CD4-positive, CD25-positive, alpha-beta regulatory T cell (primary cell): ENCODE measurements at places on chromosomes 4 and X.

GRCh38 chr4:522911-523443 lies 24.0 kb downstream of the PIGG start:
- no peaks in the 10 kb centered on the region for H3K4me1 ChIP-seq
- no peak overlapping the region for H3K27ac ChIP-seq
- peaks cover 56% of the 10 kb centered on the region for H3K36me3 ChIP-seq
- no peak overlapping the region for H3K4me3 ChIP-seq

DNA sequence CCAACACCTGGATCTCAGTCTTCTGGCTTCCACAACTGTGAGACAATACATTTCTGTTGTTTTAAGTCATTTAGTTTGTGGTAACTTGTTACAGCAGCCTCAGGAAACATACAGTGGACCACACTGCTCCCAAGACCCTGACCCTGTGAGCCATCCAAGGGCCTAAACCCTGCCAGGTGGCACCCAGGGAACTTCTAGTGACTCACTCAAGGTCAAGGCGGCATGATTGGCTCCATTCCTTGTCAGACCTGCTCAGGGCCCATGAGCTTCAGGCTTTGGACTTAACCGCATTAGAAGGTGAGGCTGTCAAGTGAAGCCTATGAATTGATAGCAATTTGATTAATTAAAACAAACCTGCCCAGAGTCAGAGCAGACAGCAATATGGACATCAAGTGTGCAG lies 165.7 kb upstream of the MAMLD1 start:
- DNase-seq, result no peak
- no peak overlapping the region for H3K27ac ChIP-seq
- no peaks in the 10 kb centered on the region for H3K27me3 ChIP-seq

DNA sequence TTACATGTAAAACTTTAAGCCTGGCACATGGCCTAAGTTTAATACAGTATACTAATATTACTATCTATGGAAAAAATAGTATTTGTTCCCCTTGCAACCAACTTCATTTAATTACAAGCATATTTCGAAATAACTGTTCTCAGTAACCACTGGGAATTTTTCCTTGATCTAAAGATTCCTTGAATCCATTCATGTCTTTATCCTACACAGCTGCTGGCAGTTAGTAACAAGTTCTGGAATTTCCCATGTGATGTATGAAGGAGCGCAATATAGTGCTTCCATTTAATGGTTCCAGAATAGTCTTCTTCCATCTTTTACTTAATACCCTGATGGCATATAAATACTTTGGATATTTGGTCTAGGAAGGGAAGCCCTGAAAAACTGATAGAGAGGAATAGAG lies 136.5 kb downstream of the AASDH start:
- H3K4me1 ChIP-seq, result no peaks in the 10 kb centered on the region
- H3K27me3 ChIP-seq, result peaks cover 5% of the 10 kb centered on the region
- no peak overlapping the region for H3K4me3 ChIP-seq

- H3K4me3 ChIP-seq, result no peak overlapping the region
- peaks cover 7% of the 10 kb centered on the region for H3K4me1 ChIP-seq
- no peaks in the 10 kb centered on the region for H3K36me3 ChIP-seq
- no peak for DNase-seq
- no peak overlapping the region for H3K27ac ChIP-seq
- H3K27me3 ChIP-seq, result no peaks in the 10 kb centered on the region
Observed at GRCh38 chr4:82124932-82125786, 248.6 kb downstream of the HNRNPD start.

GRCh38 chrX:68429216-68429615 lies 4.1 kb downstream of the OPHN1 start:
- H3K27me3 ChIP-seq, result peaks cover 1% of the 10 kb centered on the region
- no peak overlapping the region for H3K27ac ChIP-seq
- H3K4me3 ChIP-seq, result no peak overlapping the region
- no peak for DNase-seq
- H3K36me3 ChIP-seq, result no peaks in the 10 kb centered on the region
- H3K4me1 ChIP-seq, result peaks cover 6% of the 10 kb centered on the region

- no peaks in the 10 kb centered on the region for H3K27me3 ChIP-seq
- H3K27ac ChIP-seq, result no peak overlapping the region
- no peaks in the 10 kb centered on the region for H3K4me1 ChIP-seq
- H3K4me3 ChIP-seq, result no peak overlapping the region
Observed at GRCh38 chr4:93809773-93810172, 18.8 kb upstream of the ATOH1 start.

GRCh38 chrX:30904632-30905031 lies 15.6 kb upstream of the TAB3 start:
- DNase-seq, result no peak
- H3K27ac ChIP-seq, result no peak overlapping the region
- H3K4me1 ChIP-seq, result no peaks in the 10 kb centered on the region

GRCh38 chrX:153512501-153512893 lies 4.9 kb upstream of the ATP2B3 start:
- no peak overlapping the region for H3K4me3 ChIP-seq
- no peaks in the 10 kb centered on the region for H3K36me3 ChIP-seq
- H3K4me1 ChIP-seq, result no peaks in the 10 kb centered on the region

- H3K27me3 ChIP-seq, result no peaks in the 10 kb centered on the region
- no peaks in the 10 kb centered on the region for H3K4me1 ChIP-seq
- H3K36me3 ChIP-seq, result no peaks in the 10 kb centered on the region
- no peak overlapping the region for H3K4me3 ChIP-seq
- H3K27ac ChIP-seq, result no peak overlapping the region
Observed at GRCh38 chrX:83077606-83078005, 430.5 kb upstream of the POU3F4 start.

- H3K4me3 ChIP-seq, result no peak overlapping the region
- no peaks in the 10 kb centered on the region for H3K4me1 ChIP-seq
- no peaks in the 10 kb centered on the region for H3K36me3 ChIP-seq
- H3K27me3 ChIP-seq, result peaks cover 8% of the 10 kb centered on the region
- no peak overlapping the region for H3K27ac ChIP-seq
Observed at GRCh38 chr4:79850626-79851025, 222.4 kb downstream of the ANTXR2 start.

DNA sequence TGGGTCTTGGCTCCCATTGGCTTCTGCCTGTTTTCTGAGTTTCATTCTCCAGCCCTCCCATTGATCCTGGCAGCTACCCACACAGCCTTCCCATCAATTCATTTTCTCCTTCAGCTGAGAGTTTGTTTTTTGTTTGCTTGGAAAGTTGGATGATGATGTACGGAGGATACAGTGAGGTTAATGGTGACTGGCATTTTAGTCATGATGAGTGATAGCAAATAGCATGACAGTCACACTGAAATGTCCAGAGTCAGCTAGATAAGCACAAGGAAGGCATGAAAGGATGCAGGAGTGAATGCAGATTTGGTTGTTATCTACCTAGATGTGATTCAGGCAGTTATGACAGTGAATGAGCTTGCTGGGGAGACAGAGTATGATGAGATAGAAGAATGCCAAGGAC lies 30.6 kb upstream of the LCORL start:
- H3K4me1 ChIP-seq, result peaks cover 6% of the 10 kb centered on the region
- peaks cover 20% of the 10 kb centered on the region for H3K27me3 ChIP-seq
- H3K4me3 ChIP-seq, result no peak overlapping the region
- no peak overlapping the region for H3K27ac ChIP-seq

DNA sequence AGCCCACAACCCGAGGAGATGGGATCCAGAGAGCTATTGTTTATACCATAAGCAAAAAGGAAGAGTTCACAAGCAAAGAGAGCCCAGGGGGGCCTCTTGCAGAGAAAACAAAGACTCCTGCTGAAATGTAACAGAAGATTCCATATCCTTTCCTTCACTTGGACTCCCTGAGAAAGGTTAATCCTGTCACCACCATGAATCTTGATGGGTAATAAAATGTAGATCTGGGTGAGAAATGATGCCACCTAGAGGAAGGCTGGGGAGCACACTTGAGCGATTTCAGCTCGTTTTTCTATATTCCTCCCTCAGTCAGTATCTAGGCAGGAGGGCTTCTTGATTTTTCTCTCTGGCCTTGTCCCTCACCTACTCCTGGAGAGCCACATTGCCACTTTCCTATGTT lies 10.2 kb upstream of the KCNE5 start:
- peak; percentile 34 for DNase-seq
- H3K27ac ChIP-seq, result no peak overlapping the region
- no peaks in the 10 kb centered on the region for H3K36me3 ChIP-seq
- H3K27me3 ChIP-seq, result no peaks in the 10 kb centered on the region
- no peak overlapping the region for H3K4me3 ChIP-seq

- no peak for DNase-seq
- H3K36me3 ChIP-seq, result no peaks in the 10 kb centered on the region
- no peaks in the 10 kb centered on the region for H3K4me1 ChIP-seq
- no peak overlapping the region for H3K27ac ChIP-seq
- no peak overlapping the region for H3K4me3 ChIP-seq
Observed at GRCh38 chrX:31093639-31093975, 21.8 kb upstream of the FTHL17 start.

DNA sequence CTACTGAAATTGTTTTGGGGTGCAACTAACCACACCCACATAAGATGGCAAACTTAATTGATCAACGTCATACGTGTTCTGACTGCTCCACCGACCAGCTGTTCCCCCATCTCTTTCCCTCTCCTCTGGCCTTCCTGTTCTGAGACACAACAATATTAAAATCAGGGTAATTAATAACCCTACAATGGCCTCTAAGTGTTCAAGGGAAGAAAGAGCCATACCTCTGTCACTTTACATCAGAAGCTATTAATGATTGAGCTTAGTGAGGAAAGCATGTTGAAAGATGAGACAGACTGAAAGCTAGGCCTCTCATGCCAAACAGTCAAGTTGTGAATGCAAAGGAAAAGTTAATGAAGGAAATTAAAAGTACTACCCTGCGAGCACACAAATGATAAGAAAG lies 173.9 kb upstream of the FTHL17 start:
- H3K4me1 ChIP-seq, result no peaks in the 10 kb centered on the region
- no peak overlapping the region for H3K27ac ChIP-seq
- DNase-seq, result no peak
- no peaks in the 10 kb centered on the region for H3K27me3 ChIP-seq
- no peaks in the 10 kb centered on the region for H3K36me3 ChIP-seq
